Transverse colon (tissue), 4 donors: ENCODE measurements at places on chromosomes 3 and 15. TPM values are rescaled to one million over a fixed set of nuclear protein-coding genes. Genes with fewer than 3 reads are reported as not detected.

- no peak overlapping the region for H3K4me3 ChIP-seq
- no peak for DNase-seq
- H3K36me3 ChIP-seq: no peaks in the 10 kb centered on the region
- H3K27ac ChIP-seq: no peak overlapping the region
These were observed 804.0 kb downstream of the ROBO1 start for GRCh38 chr3:78963771-78964170.

- H3K4me3 ChIP-seq: no peak overlapping the region
- peaks cover 9% of the 10 kb centered on the region for H3K4me1 ChIP-seq
- DNase-seq: no peak
These were observed 154.0 kb upstream of the GOLGA6L4 start for GRCh38 chr15:84081391-84082168.

Gene EXOSC7
- 46.4 TPM for total RNA-seq

DNA sequence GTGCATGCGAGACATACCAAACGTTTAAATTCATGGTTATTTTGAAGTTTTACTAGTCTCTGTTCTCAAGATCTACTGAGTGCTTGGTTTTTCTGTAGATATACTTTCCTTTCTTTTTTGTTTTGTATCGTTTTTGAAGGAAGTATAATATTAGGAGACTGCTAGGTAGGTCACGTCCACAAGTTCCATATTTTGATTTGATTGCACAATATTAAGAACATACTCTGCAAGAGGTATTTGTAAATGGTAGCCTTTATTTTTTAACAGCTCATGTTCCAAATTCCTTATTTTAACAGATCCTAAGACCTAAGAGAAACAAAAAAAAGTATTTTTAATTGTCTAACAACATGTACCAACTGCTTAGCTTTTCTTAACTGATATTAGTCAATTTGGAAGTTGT is 156.7 kb downstream of the SERPINI1 start:
- no peaks in the 10 kb centered on the region for H3K36me3 ChIP-seq
- no peak overlapping the region for H3K4me3 ChIP-seq
- no peak for DNase-seq
- no peaks in the 10 kb centered on the region for H3K27me3 ChIP-seq
- no peaks in the 10 kb centered on the region for H3K4me1 ChIP-seq
- H3K27ac ChIP-seq: no peak overlapping the region

DNA sequence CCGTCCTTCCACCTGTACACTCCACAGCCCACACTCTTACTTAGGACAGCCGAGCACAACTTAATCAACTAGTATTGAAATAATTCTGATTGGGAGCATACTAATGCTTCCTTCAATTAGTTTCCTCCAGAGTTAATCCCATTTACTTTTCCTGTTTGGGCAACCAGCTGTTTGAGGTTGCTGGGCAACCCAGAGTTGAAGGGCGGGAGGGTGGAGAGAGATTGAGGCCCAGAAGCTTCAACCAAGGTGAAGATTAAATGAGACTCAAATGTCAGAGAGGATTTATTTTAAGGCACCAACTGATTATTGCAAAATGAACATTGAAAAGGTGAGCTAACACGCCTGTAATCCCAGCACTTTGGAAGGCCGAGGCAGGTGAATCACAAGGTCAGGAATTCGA is 428.5 kb upstream of the SEMA6D start:
- H3K4me3 ChIP-seq: no peak overlapping the region
- no peak overlapping the region for H3K27ac ChIP-seq
- H3K27me3 ChIP-seq: no peaks in the 10 kb centered on the region
- DNase-seq: no peak

DNA sequence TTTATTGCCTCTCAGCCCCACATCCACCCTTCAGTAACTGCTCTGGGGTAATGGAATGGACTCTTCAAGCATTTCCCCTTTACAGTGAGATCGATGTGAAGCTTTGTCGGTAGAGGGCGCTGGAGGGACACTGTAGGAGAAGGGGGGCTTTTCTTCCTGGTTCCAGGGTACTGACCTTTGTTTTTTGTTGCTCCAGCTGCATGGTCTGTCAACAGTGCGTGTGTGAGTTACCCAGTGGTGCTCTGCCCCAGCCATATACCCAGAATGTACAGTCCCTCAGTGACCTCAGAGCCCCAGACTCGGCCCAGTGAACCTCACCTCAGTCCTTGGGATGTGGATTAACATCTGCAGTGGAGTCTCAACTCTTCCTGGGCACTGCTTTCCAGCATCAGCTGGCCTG is 180.3 kb upstream of the TSC22D2 start:
- H3K27me3 ChIP-seq: no peaks in the 10 kb centered on the region
- H3K36me3 ChIP-seq: no peaks in the 10 kb centered on the region
- H3K4me1 ChIP-seq: no peaks in the 10 kb centered on the region
- H3K4me3 ChIP-seq: no peak overlapping the region
- H3K27ac ChIP-seq: no peak overlapping the region
- DNase-seq: peak; percentile 64

Gene WNT5A
- 15.9 TPM for total RNA-seq

Gene ROPN1
- not detected for total RNA-seq

DNA sequence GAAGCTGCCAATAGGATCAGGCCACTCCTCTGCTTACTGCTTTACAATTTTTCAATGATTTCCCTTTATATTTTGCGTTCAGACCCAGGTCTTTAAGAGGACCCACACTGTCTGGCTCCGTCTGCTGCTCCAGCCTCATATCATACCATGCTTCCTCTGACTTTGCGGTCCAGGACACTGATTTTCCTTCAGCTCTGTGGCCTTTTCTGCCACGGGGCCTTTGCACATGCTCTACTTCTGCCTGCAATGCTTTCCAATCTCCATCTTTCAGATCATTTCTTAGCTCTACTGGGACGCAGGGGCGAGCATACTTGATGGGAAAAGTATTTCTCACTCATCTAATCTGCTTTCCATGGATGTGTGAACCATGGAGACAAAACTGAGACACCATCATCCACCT is 23.0 kb upstream of the SH3GL3 start:
- DNase-seq: no peak
- H3K4me3 ChIP-seq: no peak overlapping the region
- H3K4me1 ChIP-seq: no peaks in the 10 kb centered on the region
- no peaks in the 10 kb centered on the region for H3K27me3 ChIP-seq
- H3K27ac ChIP-seq: no peak overlapping the region

DNA sequence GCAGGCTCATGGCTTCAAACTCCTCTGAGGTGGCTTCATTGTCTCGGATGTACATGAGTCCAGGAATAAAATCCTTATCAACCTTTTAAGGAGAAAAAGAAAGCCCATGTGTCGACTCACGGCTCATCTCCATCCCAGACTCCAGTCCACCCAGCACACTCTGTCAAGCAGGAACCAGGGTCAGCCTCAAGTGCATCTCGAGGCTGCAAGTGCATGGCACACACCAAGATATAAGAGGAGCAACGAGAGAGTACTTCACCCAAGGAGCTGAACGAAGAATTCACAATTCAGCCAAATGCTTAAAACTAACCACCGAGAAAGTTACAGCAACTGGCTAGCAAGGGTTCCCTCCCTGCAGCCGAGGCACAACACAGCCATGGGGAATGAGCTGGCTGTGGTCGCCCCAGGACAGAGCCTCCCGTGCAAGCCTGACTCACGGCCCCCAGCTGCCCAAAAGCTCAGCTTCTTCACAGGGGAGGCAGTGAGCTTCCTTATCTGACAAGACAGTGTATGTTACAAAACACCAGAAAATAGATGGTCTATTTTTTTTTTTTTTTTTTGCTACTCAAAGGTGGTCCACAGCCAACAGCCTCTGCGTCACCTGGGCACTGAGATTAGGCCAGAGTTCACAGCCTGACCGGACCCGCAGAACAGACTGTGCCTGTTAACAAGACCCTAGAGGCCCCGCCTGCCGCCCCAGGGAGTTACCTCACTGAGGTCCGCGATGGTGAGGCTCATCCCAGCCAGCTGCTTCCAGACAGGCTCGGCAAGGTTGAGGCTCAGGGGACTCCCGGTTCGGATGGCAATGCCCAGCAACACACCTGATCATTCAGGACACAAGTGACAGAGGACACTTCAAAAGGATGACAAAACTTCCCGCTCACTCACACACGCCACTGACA is 15.9 kb upstream of the OCA2 start:
- H3K27ac ChIP-seq: no peak overlapping the region
- H3K27me3 ChIP-seq: no peaks in the 10 kb centered on the region
- DNase-seq: no peak
- no peaks in the 10 kb centered on the region for H3K4me1 ChIP-seq

DNA sequence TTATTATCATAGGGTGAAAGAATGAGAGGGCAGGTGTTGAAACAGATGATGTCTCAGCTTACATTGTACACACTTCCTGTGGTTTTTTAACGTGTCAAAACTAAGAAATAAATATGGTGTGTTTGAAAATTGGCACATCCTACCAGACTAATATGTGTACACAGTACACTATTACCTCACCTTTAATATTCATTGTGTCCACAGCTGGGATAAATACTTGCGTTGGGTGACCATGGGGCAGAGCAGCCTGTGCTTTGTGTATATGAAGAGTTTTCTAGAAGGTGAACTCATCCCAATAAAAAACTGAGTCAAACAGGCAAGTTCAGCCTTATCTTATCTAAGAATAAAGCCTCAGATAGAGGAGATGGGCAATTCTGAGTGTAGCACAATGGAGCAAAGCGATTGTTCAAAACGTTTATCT is 17.3 kb downstream of the SUCNR1 start:
- no peaks in the 10 kb centered on the region for H3K4me1 ChIP-seq
- no peak overlapping the region for H3K4me3 ChIP-seq
- no peaks in the 10 kb centered on the region for H3K36me3 ChIP-seq
- no peaks in the 10 kb centered on the region for H3K27me3 ChIP-seq

DNA sequence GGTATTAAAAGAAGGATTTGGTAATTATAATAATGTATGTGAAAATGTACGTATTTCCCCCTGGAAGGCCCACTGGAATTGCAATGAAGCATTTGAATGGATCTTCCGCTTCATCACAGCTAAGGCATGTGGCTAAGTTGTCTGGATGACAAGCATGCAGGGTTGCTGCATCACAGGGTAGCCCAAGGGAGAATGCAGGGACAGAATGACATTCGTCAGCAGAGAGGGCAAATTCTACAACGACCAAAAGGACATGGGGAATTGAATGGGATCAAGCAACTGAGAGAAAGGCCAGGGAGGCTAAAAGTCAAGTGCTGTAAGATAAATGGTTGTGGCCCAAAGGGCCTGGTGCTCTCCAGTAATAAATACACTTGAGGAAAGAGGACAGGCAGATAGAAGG is 95.4 kb downstream of the ISL2 start:
- H3K27ac ChIP-seq: no peak overlapping the region
- DNase-seq: no peak
- H3K4me1 ChIP-seq: no peaks in the 10 kb centered on the region

DNA sequence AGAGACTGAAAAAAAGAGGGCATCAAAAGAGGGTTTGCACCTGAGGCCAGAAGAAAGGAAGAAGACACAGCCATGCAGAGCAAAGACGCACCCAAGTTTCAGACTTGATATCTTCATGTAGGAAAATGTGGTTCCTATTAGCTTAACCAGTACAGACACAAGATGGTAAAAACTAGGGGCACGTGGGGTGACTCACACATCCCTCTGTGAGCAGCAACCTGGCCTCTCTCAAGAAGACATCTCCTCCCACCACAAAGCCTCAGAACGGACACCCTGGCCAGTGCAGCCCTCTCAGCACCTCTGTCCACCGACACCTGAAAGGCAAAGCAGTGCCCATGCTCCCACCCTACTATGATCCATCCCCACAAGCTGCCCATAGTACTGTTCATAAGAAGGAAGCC is 33.3 kb downstream of the GLB1 start:
- H3K4me1 ChIP-seq: no peaks in the 10 kb centered on the region
- no peaks in the 10 kb centered on the region for H3K27me3 ChIP-seq
- H3K36me3 ChIP-seq: no peaks in the 10 kb centered on the region
- H3K27ac ChIP-seq: no peak overlapping the region
- no peak for DNase-seq

DNA sequence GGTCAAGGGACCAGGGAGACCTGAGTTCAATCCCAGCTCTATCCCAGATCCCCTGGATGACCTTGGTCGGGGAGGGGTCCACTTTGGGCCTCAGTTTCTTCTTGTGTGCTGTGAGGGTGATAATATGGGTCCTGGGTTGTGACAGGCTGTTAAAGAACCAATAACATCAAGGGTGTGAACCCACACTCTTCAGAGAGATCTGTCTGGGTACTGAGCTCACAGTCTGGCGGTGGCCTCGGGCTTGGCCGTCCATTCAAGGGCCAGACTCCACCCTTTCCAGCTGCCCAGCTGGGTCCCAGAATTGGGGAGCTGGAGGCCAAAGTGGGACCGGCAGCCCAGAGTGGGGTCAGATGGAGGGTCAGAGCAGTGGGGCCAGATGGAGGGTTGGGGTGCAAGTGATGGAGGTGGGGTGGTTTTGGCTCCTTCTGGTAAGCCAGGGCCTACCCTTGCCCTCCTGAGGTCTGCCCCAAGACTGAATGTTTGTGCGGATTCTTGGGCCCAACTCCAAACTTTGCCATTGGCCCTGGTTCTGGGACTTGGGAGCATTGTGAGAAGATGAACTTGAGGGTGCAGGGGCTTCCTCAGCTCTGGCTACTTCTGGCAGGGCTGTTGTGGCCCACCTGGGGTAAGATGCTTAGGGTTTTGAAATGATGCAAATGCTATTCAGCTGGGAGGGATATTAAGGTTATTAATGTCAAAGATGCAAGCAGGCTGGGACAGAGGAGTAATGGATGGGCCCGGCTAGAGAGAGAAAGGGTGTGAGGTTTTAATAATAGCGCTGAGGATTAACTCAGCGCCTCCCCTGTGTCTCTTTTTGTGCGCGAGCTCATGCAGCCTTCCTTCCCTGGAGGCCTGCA is 1.5 kb downstream of the CORO2B start:
- H3K27ac ChIP-seq: peak overlapping the region; percentile 24
- no peak overlapping the region for H3K4me3 ChIP-seq
- H3K36me3 ChIP-seq: no peaks in the 10 kb centered on the region
- DNase-seq: no peak
- peaks cover 19% of the 10 kb centered on the region for H3K4me1 ChIP-seq

DNA sequence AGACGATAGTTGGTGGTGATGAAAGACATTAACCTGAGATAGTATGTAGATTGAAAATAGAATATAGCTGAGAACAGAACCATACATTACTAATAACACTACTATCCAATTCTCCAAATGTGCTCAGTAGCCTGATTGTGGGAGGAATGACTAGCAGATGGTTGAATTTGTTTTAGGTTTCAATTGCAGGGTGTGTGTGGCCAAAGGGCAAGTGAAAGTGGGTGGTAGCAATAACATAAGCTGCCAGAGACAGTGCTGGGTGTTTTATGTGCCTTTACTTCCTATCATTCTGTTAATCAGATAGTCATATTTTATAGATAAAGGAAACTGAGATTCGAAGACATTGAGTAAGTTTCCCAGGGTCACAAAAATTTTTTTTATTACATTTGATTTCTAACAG is 249.5 kb upstream of the ARL6 start:
- peak; percentile 30 for DNase-seq
- no peaks in the 10 kb centered on the region for H3K4me1 ChIP-seq
- H3K4me3 ChIP-seq: no peak overlapping the region
- H3K27ac ChIP-seq: peak overlapping the region; percentile 20
